ENCODE measurements at places on chromosomes 3 and 15.

DNA sequence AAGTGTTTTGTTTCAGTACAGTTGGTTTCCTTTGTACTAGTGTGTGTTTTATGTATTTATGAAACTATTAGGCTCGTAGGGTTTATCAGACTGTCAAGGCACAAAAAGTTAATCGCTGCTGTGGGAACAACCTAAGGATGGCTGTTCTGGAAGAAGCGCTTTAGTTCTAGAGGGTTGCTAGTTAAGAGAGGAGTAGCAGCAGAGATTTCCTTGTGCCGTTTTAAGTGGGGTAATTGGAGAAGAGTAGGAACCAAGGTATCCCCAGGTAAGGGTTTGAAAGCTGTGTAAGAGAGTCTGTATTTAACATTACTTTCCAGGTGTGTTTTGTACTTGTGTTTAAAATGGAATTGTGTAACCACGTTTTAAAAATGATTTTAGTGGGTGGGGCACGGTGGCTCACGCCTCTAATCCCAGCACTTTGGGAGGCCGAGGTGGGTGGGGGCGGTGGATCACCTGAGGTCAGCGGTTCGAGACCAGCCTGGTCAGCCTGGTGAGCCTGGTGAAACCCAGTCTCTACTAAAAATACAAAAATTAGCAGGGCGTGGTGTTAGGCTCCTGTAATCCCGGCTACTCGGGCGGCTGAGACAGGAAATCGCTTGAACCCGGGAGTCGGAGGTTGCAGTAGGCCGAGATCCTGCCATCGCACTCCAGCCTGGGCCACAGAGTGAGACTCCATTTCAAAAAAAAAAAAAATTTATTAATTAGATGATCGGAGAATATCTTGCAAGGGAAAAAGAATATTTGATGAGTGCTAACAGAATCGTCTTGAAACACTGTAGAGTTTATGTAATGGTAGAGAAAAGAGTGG, 2.6 kb downstream of the MORF4L1 start:
- no peak for DNase-seq

- no peak for DNase-seq
Observed at GRCh38 chr3:141402476-141403171, 34.3 kb downstream of the ZBTB38 start.

GRCh38 chr15:45855210-45855906, 220.5 kb downstream of the SQOR start:
- DNase-seq, result no peak

- no peak for DNase-seq
Observed at GRCh38 chr3:105835606-105836005, 33.2 kb downstream of the CBLB start.

GRCh38 chr3:48427630-48427962, 2.3 kb downstream of the PLXNB1 start:
- peak; percentile 64 for DNase-seq
